Hepatocyte (in vitro differentiated cells): ENCODE measurements at places on chromosomes 13 and 19. TPM values are rescaled to one million over a fixed set of nuclear protein-coding genes. Genes with fewer than 3 reads are reported as not detected.

- DNase-seq: no peak
These were observed 43.3 kb upstream of the PEPD start for GRCh38 chr19:33564836-33565338.

Gene CYP4F12
- polyA plus RNA-seq: 3.1 and 3.8 TPM in 2 replicates

Gene PPP6R1
- polyA plus RNA-seq: 76.0 and 79.3 TPM in 2 replicates

DNA sequence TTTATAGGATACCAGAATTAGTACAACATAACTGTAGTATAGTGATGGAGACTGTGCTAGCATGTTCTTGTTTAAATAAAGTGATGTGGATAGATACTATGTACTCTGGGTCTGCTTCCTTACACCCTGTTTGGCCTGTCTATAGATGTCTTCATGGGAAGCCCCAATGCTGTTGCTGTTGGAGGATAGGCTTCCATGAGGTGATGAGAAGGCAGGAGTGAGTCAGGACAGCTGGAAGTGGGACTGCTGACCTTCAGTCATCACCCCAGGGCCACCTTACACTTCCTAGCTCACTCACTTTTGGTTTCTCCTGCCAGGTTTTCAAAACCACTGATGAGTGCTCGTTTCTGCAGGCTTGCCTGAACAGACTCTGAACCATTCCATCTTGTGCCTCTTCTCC, 4.2 kb downstream of the KCTD4 start:
- no peak for DNase-seq
